CD4-positive, alpha-beta memory T cell (primary cell): ENCODE measurements at places on chromosomes 3 and 15.

DNA sequence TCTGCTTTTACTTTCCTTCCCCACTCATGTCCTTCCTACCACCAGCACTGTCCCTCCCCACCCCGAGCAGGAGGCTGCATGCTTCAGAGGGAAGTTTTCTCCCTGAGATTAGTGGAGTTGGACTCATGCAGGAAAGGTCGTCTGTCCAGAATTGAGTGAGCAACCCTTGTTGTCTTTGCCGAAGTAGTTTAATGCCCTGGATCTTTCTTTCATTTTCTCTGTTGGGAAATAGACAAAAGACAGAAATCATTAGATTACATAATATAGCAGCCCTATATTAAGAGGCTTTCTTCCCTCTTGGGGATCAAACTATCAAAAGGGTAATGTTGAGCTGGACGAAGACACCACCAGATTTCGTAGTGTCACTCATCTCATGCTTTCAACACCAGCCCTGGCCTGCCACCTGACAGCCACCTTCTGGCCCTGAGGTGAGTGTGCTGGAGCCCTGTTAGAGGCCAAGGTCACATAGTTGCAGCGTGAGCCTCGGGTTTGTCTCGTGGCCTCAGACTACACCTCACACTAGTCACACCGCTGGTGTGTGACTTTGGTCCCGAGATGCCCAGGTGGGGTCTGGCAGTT lies 231.0 kb downstream of the ITPR1 start:
- no peak for DNase-seq

GRCh38 chr15:75352186-75353080 lies 5.6 kb downstream of the NEIL1 start:
- no peak for DNase-seq

GRCh38 chr3:5187156-5187919 lies at the start of gene EDEM1:
TSS of gene EDEM1 (plus strand) at chr3:5187707. CDS start at chr3:5187806, 99 bp downstream.
- peak; percentile 93 for DNase-seq

GRCh38 chr15:68578980-68579935 lies at the start of gene CORO2B:
TSS of gene CORO2B (plus strand) at chr15:68578993. CDS start at chr15:68579263, 270 bp downstream.
- DNase-seq = no peak

- no peak for DNase-seq
Measured at GRCh38 chr3:48411606-48412374, 18.1 kb downstream of the PLXNB1 start.

GRCh38 chr3:11328196-11328945 lies 56.2 kb downstream of the ATG7 start:
- DNase-seq = no peak

DNA sequence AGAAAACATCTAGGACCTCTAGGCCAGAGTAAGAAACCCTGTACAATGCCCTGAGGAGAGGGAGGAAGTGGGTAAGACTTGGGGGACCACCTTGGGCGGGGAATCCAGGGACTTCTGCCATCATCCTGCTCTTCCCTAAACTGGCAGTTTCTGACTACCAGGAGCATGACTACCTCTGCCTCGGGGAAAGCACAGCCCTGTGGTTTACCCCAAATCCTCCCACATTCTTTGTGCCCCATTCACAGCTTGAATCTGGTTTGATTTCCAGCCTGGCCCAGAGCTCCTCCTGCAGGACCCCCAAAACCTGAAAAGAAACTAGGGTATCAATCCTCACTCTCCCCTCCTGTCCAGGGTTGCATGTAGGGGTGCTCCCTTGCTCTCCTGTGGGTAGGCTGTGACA lies 4.7 kb downstream of the C3orf18 start:
- peak; percentile 13 for DNase-seq

DNA sequence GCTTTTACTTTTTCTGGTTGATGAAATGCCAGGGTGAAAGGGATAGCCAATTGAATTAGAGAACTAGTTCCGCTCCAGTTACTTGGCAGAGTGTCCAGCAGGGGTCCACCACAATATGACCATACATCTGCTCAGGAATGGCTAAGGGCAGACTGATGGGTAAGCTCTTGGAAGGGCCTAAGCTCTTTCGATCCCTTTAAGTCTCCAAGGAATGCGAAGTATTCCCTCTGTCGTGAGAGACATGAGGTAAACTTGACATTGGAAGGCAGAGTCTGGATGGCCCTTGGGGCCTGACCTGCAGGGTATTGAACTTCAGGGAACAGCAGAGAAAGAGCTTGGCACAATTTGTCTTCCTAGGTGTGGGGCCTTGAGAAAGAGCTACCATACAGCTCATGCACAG lies 805.8 kb downstream of the PLOD2 start:
- DNase-seq = no peak
